Stimulated activated CD8-positive, alpha-beta memory T cell treated with anti-CD3 and anti-CD28 coated beads, Interleukin-2, amount 100 ng/mL, for 1 hour (primary cell): ENCODE measurements at places on chromosomes 5 and 9.

GRCh38 chr5:140403613-140404012 is 2.0 kb downstream of the ANKHD1 start:
- DNase-seq, result no peak

DNA sequence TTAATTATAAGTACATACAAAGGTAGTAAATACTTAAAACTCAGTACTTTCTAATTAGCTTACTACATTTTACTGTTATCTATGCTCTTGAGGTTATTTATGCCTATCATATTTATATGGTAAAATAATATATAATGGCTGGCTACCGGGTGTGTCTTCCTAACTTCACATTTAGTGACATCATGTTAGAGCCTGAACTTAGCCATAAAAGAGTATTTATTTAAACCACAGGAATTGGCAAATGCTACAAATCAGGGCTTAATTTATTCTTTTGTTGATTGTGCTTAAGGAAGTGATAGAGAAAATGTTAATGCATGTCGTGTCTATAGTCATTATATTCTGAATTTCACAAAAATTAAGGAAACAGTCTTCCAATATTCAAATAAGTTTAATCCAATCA is 73.1 kb downstream of the NDUFAF2 start:
- DNase-seq, result no peak

- DNase-seq, result no peak
Observed at GRCh38 chr9:99973455-99973854, 67.0 kb downstream of the STX17 start.

DNA sequence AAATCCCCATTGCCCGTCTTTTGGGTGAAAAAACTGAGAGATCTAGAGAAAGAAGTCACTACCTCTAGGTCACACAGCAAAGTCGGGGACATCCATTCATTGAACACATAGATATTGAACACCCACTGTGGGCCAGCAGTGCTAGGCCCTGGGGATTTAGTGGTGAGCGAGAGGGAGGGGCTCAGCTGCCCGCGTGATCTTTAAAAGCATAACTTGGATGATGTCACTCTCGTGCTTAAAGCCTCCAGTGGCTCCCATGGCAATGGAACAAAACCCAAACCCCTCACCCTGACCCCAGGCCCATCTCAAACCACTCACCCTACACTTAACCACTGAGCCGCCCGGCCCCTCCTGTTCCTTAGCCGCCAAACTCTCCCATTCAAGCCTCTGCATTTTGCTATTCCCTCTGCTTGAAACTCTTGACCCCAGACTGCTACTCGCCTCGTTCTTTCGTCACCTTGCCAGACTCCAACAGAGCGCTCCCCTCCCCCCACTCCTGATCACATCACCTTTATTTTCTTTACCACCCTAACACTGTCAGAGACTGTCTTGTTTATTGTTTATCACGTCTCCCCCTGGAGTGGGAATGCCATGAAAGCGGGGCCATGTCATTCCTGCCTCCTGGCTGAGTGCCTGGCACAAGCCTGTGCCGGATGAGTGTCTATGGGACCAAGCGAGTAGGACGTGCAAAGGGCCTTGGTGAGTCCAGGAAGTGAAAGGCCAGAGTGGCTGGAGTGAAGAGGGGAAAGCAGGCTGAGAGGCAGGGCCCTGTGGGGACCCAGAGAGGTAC is 710 bp upstream of the PIP5KL1 start:
- DNase-seq, result no peak

DNA sequence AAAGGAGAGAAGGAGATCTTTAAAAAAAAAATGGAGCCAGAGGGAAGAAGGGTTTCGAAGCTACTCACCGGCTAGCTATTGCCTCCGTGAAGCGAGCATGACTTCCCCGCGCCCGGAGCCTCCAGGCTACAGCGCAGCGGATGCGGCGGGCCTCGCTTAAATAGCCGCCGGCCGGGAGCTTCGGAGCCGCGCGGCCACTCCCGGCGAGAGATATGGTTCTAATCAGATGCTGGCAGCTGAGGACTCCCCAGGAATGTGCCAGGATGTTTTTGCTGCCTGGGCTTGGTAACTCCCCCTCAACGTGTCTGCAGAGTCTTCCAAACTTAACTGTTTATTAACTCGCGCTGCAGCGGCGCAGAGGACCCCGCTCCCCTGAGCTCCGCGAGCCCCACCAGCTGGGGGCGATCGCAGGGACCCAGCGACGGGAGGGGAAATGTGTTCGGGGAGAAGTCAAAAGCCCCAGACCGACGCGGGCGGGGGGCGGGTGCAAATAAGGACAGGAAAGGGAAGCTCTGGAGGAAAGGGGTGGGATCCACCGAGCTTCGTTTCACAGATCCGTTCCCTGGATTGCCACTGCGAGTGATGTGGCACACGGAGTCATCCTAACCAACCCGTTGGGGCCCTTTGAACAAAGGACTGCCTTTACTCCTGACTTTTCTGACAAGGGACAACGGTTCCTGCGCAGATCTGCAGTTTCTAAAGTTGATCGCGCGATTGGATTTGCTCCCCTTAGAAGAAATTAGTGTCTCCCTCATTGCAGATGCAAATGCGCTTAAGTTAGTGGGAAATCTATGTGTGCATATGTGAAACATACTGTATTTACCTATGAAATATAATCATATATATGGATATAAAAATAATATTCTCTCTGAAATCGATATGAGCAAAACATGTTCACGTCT is at the start of gene DAB2:
TSS of gene DAB2 (minus strand) at position 245 of the 902 bp plus-strand sequence. CDS start 30,660 bp downstream, outside the sequence.
- peak; percentile 4 for DNase-seq

DNA sequence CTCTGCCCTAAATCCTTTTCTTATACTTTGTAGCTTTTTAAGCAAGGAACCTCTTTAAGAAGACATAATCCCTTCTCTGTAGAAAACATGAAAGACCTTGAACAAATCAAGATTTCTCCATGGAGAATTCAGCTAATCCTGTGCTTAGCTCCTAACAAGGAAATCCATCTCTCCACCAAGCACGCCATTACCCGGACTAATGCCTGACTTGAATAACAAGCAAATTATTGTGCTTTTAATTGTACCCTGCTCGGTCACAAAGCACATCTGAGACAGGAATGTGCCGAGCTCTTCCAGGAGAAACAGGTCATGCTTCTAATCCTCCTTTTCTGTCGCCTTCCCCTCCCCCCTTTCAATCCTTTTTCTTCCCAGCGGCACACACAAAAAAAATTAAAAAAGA is 141.3 kb downstream of the PSAT1 start:
- no peak for DNase-seq
